ENCODE measurements at places on chromosomes 1 and 21.

DNA sequence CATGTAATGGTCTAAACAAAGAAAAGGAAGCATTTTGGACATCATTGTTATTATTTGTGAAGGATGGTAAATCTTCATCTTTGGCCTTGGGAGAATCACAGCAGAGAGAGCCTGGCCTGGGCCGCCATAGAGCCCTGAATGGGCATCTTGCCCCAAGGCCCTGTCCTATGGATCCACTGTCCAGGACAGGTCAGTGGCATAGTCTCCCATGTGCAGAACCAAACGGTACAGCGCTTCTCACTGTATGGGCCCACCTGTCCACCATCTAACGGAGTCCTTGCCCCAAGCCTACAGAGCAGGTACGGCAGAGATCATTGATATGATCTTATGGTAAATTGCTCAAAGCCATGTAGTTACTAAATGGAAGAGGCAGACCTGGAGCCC, 185.7 kb downstream of the FOXD2 start:
- DNase-seq = no peak

DNA sequence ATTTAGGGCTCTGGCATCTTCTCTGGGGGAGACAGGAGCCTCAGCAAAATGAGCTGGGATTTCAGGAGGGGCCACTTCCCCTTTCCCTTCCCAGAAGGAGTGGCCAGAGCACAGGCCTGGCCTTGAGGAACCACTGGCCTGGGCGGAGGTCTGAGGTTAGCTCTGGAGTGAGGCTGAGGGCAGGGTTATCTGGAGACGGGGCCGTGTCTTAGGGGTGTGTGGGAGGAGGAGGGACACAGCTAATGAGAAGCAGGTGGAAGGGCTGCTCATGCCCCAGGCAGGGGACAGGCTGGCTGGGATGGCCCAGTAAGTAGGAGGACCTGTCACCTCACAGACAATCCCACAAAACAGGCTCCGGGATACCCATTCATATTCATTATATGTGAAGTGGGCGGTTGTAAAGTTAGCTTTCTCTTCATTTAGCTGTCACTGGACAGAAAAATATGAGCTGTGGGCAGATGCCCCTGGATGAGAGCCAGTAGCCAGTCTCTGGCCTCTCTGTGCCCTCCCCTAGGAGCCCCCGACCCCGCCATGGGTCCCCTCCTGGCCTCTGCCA, 12.4 kb downstream of the ALX3 start:
- no peak for DNase-seq

GRCh38 chr1:53495633-53496345, 36.6 kb downstream of the DMRTB1 start:
- no peak for DNase-seq

- no peak for DNase-seq
These were observed 16.7 kb downstream of the MACF1 start for GRCh38 chr1:39220891-39221870.

DNA sequence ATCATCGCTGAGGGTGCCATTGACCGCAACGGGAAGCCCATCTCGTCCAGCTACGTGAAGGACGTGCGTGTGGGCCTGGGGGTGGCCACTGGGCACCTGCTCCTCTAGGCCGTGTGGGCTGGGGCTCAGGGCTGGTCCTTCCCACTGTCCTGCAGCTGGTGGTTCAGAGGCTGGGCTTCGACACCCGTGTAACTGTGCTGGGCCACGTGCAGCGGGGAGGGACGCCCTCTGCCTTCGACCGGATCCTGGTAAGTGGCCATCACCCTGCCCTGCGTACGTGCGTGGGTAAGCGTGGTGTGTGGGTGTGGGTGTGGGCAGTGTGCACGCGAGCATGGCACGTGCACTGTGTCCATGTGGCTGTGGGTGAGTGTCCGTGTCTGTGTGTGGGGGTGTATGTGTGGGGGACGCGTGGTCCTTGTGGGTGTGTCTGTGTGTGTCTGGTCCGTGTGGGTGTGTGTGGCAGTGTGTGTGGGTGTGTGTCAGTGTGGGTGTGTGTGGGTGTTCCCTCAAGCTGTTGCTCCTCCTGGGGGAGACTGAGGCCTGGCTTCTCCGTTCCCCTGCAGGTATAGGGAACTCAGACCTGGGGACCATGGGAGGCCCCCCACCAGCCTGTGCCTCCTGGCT, 16.5 kb downstream of the PFKL start:
- no peak for DNase-seq

DNA sequence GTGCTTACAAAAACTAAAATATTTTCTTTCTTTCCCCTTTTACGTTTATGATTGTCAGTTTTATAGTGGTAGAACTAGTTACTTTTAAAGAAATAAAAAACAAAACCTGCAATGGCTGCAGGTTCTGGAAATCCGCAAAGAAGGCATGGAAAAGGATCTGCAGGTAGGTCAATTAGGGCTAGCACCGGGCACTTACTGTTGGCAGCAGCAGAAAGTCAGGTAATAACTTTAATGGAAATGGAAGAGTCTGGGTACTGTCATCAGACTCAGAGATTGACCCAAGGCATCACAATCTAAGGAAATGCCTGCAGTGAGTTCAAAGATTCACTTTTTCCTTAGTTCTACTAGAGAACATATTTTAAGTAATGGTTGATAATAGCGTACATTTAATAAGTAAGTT, 1136.3 kb upstream of the B3GALT2 start:
- no peak for DNase-seq

GRCh38 chr1:202121006-202121405, 1.7 kb upstream of the GPR37L1 start:
- DNase-seq = no peak

DNA sequence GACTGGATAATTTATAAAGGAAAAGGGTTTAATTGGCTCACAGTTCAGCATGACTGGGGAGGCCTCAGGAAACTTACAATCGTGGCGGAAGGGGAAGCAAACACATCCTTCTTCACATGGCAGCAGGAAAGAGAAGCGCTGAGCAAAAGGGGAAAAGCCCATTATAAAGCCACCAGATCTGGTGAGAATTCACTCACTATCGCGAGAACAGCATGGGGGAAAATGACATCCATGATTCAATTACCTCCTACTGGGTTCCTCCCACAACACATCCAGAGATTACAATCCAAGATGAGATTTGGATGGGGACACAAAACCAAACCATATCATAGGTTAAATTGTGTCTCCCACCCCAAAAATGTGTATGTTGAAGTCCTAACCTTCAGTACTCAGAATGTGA, 491.7 kb downstream of the SETD4 start:
- DNase-seq = no peak

DNA sequence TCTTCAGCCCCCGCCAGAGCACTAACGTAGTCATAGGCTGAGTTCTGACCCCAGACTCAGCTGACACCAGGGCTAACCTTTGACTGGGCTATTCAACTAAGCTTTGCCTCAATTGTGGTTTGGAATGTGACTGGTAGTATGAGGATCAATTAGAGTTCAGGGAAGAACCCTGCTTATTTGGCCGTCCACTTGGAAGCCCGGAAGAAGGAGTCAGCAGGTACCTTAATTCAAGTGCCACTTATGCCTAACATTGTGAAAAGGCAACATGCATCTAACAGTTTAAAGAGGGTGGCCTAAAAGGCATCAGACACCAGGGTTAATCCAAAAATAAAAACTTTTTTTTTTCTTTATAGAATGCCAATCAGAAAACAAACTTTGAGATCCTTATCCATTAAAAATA, 92.3 kb downstream of the BEND5 start:
- DNase-seq = no peak

DNA sequence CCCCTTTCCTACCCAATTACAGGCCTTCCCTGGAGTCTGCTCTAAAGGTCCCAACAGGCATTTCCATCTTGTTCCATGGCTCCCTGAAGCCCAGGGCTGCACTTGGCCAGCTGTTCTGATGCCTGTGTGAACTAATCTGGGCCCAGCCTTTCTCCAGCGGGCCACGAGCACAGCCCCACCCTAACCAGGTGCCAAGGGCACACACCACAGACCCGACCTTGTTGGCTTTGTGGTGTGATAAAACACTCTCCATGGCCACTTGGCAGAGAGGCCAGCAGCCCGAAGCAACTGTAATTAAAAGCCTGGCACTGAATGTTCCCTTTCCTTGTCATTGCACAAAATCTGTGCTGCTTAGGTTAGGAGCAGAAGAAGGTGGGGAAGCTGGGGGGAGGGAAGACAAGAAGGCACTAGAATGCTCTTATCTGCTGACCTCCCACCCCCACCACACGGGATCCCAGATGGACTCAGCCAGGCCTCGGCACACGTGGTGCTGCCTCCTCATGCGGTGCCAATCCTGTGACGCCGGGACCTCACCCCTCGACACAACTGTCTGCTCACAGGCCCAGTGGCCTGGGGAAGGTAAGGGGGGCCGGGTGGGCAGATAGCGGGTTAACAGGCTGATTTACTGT, 9.9 kb downstream of the HCRTR1 start:
- no peak for DNase-seq

DNA sequence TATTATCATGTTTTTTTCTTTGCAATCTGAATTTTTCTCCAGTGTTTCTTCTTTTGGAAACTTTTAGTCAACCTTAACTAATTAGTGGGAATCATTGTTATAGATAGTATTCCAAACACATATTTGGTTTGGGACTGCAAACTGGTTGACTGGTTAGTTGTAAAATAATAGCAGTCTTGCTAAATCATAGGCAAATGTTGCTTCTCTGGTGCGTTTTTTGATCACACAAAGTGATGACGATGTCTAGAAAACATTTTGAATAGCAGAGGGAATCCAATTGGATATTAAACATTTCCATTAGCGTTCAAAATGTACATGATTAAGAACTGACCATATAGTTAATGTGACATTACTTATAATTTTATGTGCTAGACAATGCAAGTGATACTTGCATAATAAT, 4.5 kb downstream of the DNAJB4 start:
- no peak for DNase-seq

GRCh38 chr1:53310847-53311681, 16.8 kb downstream of the LRP8 start:
- DNase-seq = no peak

GRCh38 chr1:247118946-247119446, 14.8 kb upstream of the ZNF669 start:
- peak; percentile 24 for DNase-seq

- no peak for DNase-seq
These were observed 74.2 kb downstream of the ST3GAL3 start for GRCh38 chr1:43781574-43781973.

DNA sequence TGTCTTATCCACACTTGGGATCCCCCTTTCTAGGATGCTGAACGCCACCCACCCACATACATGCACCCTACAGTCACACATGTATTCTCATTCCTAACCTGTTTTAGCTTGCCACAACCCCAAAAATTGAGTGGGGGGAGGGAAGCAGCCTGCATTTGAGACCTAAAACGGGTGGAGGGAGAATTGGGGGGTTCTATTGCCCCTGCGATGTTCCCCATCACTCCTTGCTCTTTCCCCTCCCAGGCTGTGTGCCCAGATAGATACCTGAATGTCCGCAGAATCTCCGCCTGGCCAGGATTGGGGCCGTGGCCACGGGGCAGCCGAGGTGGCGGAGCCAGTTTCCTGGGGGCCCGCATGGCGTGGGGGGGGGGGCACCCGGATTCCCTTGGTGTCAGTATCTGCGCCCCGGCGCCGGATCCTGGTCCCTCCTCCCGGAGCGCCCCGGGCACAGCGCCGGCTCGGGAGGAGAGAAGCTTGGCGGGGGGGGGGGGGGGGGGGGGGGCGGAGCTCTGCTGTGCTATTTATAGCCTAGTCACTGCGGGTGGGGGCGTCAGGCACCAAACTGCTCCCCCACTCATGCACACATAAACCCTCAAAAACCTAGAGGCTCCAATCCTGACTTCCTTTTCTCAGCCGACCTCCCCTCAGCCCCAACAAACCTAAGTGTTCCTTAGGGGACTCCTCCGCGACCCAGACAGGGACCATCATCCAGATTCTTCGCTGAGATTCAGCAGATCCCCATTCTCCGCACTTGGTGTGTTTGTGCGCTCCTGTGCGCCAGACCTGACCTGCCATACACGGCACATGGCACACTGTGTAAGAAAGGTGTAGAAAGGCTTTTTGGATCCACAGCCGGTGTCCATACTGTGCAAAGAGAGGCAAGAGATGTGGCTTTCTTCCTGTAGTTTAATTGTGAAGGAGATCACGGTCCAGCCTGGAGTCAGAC, 1.9 kb downstream of the ANKRD34A start:
- no peak for DNase-seq

- no peak for DNase-seq
These were observed 8.4 kb upstream of the DDAH1 start for GRCh38 chr1:85473390-85473789.

DNA sequence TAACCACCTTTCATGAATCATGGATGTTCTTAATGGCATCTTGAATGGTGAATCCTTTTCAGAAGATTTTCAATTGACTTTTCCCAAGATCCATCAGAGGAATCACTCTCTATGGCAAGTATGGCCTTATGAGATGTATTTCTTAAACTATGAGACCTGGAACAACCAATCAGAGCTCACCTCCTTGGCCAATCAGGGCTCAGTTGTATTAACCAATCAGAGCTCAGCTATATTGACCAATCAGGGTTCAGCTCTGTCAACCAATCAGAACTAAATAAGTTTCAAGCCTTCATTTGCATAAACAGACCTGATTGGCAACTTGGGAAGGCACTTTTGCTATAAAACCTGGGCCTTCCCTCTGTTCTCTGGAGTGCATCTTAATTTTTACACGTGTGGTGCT, 13.6 kb upstream of the FAM3B start:
- no peak for DNase-seq

- no peak for DNase-seq
These were observed 614.0 kb upstream of the CHRM3 start for GRCh38 chr1:238772322-238772721.

- no peak for DNase-seq
These were observed 8.2 kb downstream of the TTLL7 start for GRCh38 chr1:83990734-83991133.

DNA sequence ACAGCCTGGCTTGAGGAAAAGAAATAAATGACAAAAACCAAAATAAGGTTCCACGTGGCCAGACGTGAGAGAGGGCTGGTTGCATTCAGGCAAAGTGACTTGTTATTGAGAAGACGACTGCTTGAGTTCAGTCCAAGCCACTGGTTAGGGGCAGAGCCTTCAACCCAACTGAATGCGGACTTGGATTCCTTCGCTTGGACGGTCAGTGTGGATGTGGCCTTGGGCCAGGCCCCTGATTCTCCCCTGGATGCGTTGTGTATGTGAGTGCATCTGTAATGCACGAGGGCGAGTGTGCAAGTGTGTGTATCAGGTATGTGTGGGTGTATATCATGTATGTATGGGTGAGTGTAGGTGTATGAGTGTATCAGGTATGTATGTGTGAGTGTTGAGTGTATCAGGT, 1.9 kb downstream of the PLA2G2F start:
- no peak for DNase-seq

DNA sequence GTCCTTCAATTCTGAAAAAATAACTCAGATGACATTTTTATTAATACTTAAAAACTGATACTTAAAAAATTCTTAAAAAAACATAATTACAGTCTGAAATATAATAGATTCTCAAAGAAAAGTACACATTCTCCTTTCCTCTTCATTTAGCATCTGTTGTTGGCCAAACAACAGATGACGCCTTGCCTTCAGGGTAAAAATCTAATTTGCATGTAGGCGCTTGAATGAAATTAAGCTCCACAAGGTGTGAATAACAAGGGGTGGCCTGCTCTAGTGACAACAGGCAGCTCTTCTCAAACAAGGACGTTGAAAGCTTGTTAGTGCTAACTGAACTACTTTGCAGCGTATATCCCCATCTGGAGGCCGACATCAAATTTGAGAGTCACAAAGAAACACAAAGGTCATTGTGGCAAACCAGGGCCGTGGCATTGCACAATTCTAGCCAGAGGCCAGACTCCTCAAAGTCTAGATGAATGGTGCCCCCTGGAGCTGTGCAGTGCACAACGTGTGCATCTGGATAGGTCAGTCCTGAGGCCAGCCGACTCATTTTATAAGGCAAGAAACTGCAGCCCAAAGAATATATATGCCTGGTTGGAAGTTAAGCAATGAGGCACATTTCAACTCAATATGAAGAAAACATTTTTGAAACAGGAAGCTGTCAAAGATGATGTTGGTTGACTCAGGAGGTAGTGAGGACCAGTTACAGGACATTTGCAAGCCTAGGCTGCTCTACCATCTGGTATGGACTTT, 459.2 kb upstream of the RUNX1 start:
- peak; percentile 10 for DNase-seq
